ENCODE measurements at places on chromosomes 7 and 10.

- DNase-seq: peak; percentile 96
Measured at GRCh38 chr10:103696411-103697145, 158.8 kb downstream of the SH3PXD2A start.

DNA sequence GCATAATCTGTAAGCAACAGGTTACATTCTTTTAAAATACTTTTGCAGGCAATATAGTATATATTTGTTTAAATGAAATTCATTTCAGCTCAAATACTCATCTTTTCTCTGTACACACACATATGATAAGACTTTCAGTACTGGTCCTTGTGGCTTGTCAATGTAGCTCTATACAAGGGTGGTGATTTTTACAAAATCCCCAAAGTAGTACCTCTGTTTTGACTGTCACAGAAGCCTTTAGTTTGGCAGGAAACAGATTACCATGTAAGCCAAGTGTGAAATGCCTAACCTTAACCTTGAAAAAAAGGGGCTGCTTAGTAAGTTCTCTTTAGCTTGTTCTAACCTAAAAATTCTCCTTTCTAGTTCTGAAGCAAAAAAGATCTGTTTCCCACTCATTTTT, 87.9 kb downstream of the KCND2 start:
- no peak for DNase-seq

DNA sequence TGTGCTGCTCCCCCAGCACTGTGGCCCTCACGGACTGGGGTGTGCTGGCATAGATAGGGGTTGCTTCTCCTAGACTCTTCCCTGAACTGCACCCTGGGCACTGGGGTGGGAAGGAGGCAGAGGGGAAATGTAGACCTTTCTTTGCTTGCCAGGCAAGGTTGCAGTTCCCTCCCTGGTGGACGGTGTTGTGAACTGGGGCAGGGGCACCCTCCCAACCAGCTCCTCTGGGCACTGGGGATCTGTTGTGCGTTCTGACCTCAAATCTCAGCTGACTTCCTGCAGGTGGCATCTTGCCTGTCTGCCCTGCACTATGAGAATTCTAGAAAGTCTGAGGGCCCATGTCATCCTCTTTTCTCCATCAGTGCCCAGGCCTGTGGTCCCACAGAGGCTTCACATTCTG, 53.9 kb downstream of the ARHGAP22 start:
- no peak for DNase-seq

- DNase-seq: peak; percentile 22
Measured at GRCh38 chr7:107201795-107202450, 33.1 kb downstream of the HBP1 start.

DNA sequence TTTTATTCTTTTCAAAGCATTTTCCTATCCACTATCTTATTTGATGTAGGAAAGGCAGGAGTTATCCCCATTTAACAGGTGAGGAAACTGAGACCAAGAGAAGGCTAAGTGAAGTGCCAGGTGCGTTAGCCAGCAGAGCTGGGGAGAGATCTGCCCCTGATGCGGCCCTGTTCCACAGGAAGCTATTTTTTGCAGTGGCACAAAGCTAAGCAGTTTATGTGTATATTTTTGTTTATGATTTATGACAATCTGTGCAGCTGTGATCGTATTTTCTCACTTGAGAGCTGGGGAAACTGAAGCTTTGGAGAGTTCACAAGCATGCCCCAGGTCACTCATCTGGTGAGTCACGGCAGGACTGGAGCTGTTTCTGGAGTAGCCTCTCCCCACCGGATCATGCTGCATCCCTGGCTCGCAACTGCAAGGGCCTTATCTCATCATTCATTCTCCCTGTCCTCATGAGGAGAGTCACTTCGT, 38.8 kb downstream of the SLC29A3 start:
- DNase-seq: peak; percentile 14

GRCh38 chr10:128064970-128065580, 61.1 kb downstream of the MKI67 start:
- no peak for DNase-seq

- no peak for DNase-seq
Measured at GRCh38 chr7:158448430-158449100, 139.1 kb downstream of the PTPRN2 start.

DNA sequence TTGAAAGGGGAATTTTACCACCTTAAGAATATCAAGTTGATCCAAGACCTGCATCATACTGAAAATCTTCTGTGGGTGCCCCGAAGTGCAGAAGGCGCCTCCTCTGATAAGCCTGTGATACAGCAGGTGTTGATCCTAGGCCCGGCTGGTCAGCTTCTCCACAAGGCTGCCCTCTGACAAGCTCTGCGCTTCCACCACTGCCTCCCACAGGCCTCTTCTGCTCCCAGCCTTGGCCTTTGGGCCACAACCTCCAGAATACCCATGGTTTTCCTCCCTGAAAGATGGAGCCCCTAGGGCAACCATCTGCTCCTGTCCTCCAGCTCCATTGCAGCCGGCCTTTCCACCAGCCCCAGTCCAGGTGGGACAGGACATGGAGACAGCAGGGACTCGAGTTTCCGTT, 5.6 kb upstream of the OGDHL start:
- DNase-seq: no peak

DNA sequence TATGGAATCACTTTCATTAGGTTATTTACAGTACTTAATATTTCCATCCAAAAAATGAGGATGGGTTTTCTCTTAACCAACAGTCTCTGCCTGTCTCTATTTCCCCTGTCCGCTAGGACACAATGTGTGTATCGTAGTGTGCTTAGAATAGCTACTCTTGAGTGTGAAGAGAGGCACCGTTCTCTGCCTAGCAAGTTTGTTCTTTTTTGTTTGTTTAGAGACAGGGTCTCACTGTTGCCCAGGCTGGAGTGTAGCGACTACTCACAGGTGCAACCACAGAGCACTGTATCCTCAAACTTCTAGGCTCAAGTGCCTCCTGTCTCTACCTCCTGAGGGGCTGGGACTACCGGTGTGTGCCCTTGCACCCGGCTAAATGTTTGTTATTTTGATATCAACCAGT, 121.9 kb downstream of the ANK3 start:
- DNase-seq: no peak

DNA sequence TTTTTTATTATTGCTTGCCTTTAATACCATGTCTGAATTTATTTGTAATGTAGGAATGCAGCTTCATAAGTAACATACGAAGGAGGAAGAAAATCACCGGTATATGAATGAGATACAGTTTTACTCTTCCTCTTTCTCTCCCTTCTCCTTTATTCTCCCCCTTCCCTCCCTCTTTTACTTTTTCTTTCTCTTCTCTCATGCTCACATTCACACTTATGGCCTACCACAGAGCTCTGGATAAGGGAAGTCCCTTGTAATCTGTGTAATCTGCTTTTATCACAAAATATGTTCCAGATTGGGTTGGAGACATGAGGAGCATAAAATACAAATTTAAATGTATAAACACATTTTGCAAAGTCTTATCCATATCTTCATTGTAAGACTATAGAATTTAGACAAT, 59.4 kb downstream of the MDFIC start:
- no peak for DNase-seq

DNA sequence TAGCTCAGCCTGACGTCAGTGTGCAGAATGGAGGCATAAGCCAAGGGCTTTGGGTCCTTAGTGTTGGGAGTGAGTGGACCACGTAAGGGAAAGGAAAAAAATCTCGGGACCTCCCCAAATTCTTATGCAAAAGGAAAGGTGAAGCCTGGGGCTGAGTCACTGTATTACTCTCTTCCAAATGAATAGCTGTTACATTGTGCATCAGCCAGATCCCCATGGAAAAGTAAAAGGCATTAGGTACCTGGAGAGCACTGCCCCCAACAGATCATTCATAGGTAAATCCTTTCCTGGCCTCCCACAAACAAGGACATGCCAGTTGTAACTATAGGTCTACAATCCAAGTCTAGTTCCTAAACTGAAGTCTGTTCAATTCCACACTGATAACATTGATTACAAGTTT, 170.5 kb downstream of the C1GALT1 start:
- no peak for DNase-seq

DNA sequence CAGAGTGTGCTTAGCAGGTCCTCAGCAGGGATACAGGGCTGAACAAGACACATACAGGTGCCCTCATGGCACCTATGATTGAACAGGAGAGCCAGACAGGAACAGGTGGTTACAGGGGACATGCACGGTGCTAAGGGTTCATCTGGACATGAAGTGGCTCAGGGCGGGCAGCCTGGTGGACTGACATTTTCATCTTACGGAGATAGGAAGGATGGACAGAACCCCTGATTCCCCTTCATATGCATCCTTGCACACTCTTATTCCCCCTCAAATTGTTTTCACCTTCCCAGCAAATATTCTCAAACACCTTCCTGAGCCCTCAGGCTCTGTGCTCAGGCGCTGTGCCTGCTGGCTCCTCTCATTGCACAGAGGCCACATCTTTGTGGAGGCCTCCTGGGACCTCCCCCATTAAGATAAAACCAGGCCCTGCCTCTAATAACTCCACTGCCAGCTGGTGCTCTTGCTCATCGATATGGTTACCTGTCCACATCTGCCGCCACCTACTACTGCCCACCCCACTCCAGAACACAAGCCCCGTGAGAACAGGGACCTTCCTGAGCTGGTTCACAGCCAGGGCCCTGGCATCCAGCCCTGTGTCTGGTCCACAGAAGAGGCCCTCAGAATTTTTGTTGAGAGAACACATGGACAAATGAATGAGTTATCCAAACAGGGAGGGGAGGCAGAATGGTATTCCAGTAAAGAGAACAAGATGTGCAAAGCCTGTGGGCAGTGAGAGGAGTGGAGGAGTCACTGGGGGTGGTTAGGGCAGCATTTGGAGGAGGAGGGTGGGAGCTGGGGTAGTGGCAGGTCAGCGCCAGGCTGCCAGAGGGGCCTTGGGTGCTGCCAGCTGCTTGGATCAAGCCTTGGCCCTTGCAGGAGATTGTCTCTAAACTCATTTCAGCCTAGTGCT, 68.9 kb upstream of the AQP1 start:
- no peak for DNase-seq

DNA sequence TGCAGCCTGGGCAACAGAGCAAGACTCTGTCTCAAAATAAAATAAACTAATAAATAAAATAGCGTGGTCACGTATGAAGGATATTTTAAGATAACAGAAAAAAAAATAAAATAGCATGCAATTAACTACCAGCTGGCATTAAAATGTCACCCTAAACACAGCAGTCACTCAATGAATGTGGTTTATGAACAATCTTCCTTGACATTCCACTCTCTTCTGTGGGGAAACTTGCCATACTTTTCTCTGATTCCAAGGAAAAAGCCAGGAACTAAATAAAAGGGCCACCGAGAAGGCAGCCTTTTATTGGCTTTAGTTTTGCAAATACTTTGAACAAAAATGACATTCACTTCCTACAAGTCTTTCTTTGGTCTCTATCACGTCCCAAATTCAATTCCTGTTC, 266.6 kb downstream of the PARD3 start:
- no peak for DNase-seq

Measured in fibroblast of skin of right biceps (primary cell).